ENCODE measurements at places on chromosomes 2 and 18. TPM values are rescaled to one million over a fixed set of nuclear protein-coding genes. Genes with fewer than 3 reads are reported as not detected.

- DNase-seq, result no peak
Observed at GRCh38 chr2:49067971-49068370, 86.3 kb downstream of the FSHR start.

DNA sequence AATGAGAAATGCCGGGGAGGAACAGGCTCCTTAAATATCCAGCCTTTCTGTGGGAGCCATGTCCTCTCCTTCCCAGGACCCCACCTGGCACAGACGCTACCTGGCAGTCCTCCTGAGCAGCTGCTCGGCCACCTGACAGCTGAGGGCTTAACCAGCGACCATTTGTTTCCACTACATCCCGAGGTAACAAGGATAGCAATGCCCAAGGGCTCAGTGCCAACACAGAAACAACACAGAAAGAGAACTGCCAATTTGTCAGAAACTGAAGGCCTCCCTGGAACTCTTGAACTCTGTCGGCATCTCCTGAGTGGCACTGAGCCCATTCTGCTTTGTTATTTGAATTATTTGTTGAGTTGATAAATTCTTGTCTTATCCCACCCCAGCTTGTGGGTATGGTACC lies 122.2 kb upstream of the ARHGAP28 start:
- DNase-seq, result no peak

GRCh38 chr2:66456183-66457041 lies 21.5 kb downstream of the MEIS1 start:
- DNase-seq, result no peak

DNA sequence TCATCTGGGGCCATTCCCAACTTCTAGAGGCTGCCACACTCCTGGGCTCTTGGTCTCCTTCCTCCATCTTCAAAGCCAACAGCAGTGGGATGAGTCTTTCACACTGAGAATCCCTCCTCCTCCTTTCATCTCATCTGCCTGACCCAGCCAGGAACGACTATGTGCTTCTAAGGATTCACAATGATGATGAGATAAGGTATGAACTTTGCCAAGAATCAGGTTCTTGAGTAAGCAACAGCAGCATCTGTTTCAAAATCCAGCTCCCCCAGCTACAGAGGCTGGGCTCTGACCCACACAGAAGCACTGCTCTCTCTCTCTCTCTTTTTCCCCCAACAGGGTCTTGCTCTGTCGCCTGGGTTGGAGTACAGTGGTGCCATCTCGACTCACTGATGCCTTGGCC lies 46.4 kb downstream of the TIMM21 start:
- no peak for DNase-seq

GRCh38 chr18:9705183-9705829 lies 2.8 kb upstream of the RAB31 start:
- no peak for DNase-seq

DNA sequence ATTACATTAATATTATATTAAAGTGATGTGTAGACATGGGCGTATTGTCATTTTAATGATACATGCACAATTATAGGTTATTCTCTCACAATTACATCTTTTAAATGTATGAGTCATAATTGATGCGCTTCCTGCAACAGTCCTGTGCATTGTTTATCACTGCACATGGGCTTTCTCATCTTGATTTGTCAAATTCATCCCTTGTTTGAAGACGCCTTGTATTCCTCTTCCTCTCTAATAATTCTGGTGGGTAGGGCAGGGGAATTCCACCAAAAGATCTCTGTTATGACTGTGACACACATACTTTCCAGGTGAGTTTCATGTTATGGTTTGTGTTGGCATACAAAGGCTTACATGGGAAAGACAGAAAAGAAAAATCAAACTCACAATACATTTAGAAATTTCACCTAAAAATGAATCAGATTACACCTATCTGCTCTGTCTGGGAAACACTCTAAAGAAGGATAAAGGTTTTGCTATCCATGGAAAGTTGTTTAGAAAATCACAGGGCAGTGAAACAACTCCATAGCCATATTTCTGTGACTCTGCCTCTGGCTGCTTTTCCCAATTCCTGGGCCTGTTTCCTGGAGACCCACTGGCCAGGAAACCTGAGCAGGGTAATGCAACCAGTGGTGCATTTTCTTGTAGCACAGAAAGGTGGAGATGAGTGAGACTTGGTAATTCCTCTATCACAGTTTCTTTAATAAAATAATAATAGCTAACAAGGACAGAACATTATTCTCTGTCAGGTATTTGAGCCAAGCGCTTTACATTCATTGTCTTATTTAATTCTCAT lies 13.2 kb downstream of the SLC9A2 start:
- DNase-seq, result no peak

GRCh38 chr18:44732599-44732998 lies 51.9 kb downstream of the SETBP1 start:
- no peak for DNase-seq

Gene EFEMP1
- total RNA-seq, result 16.2 TPM

Gene SCN7A
- 6.7 TPM for total RNA-seq

Gene GKN1
- not detected for total RNA-seq

DNA sequence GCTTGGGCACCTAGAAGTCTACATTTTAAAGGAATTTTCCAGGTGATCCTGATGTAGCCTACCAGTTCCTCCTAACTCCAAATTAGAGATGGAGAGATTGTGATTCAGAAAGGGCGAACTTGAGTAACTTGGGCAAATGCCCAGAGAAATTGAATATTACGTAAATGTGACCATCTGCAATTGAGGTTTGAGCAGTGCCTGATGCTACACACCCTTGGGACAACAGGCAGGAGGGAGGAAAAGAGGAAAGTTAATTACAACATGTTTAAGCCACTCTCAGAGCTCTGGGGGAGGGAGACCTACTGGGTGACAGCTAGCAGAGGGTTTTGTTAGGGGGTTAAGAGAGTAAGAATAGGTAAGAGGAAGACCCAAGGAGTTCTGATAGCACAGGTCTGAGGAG lies 208.9 kb downstream of the LPIN1 start:
- DNase-seq, result no peak

DNA sequence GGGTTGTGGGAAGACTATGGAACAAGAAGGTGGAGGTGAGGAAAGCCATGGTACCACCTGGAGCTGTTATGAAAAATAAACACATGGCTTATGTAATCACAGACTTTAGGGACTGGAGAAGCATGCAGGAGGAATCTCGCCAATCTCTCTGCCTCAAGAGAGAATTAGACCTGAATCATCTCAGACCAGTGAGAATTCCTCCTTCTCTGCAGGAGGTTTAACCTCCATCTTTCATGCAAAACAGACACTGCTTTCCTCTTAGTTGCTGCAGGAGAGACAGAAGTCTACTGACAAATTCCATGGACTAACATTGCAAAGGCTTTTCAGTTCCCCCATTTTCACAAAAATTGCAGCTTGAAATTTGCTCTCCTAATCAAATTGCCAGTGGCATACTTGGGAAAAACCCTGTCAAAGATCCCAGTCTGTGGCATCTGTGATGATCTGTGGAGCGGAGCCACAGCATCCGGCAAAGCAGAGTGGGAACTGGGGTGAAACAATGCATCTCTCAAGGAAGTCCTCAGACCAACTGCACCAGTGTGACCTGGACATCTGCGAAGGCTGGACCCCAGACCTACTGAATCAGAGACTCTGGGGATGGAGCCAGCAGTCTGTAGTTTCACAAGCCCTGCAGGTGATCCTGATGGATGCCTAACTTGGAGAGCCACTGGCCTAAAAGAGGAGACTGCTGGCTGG lies 28.6 kb upstream of the NCKAP5 start:
- no peak for DNase-seq

- peak; percentile 21 for DNase-seq
Observed at GRCh38 chr18:34223164-34223892, 1.4 kb downstream of the NOL4 start.

GRCh38 chr2:186950694-186951093 lies 101.7 kb upstream of the ZSWIM2 start:
- DNase-seq, result no peak

Gene ANKRD53
- total RNA-seq, result not detected

GRCh38 chr2:10493634-10494281 lies 45.6 kb upstream of the ODC1 start:
- peak; percentile 67 for DNase-seq

DNA sequence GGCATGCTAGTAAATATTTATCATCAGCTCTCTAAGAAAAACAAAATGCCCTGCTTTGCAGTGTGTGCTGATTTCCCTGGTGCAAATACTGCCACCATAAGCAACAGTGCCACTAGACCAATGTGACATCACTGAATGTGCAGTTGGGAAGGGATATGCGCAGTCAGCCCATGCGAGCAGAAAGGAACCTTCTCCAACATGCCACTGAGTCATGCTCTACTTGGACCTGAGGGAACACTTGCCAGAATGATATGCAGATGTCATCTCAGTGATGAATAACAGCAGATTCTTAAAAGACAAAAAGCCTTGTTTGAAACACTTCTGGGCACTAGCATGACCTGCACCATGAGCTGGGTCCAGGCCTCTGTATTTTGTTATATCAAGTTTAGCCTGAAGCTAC lies 55.3 kb upstream of the REL start:
- no peak for DNase-seq

GRCh38 chr2:238900511-238900910 lies 52.6 kb downstream of the TWIST2 start:
- no peak for DNase-seq

GRCh38 chr2:31433541-31433940 lies 19.0 kb upstream of the XDH start:
- DNase-seq, result no peak

- no peak for DNase-seq
Observed at GRCh38 chr2:74696829-74697228, 42.8 kb downstream of the SEMA4F start.

- no peak for DNase-seq
Observed at GRCh38 chr2:189138800-189139199, 40.8 kb downstream of the COL5A2 start.

- no peak for DNase-seq
Observed at GRCh38 chr18:61784834-61785233, 108.0 kb downstream of the RNF152 start.

- DNase-seq, result no peak
Observed at GRCh38 chr2:1647417-1648240, 96.7 kb downstream of the PXDN start.

Gene HRH4
- total RNA-seq, result 0.11 TPM

DNA sequence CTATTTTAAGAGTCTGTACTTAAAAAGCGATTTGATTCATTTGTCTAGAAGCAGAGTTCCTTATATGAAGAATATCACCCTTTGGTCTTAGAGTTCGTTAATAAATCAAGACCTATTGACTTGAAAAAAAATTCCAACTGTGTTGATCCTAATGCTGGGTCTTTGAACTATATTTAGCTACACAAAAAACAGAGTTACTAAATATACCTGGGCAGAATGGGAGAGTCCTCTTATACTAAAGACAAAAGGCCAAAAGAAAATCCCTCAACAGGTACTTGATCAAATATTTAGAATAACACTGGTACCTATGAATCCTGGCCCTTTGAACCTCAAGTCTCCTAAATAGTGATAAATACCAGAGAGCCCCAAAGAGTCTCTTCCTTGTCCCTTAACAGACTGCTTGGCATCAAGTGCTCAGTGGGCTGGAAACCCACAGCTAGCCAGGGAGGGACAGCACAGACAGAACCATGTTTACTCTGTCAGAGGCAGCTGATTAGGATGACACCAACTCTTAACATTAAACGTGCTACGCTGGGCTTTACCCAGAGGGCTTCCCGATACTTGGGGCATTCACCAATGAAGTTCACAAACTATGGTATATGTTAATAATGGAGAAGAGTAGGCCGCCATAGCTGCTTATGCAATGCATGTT lies 95.1 kb downstream of the FIGN start:
- DNase-seq, result no peak

- no peak for DNase-seq
Observed at GRCh38 chr2:216603010-216603883, 30.0 kb upstream of the IGFBP2 start.

Gene ALPP
- 0.11 TPM for total RNA-seq

Gene ZBTB7C
- total RNA-seq, result 25.1 TPM

Gene POMC
- total RNA-seq, result 0.53 TPM

GRCh38 chr18:45890606-45891005 lies 65.1 kb downstream of the SIGLEC15 start:
- no peak for DNase-seq

DNA sequence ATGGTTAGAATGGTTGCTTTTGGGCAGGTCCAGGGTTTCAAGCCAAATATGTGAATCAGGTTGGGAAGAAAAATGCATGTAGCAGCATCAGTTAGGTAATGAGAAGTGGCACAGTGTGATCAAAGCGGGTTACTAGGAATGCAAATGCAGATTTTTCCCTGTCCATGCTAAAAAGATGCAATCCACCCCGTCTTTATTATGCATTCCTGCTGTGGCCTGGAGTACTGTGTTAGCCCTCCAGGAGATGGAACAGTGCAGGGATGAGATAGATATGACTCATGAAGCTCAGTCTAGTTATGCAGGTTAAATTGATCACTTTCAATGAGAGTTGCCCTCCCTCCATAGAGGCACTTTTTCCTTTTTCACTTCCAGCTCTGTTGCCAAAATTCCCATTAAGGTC lies 283.8 kb downstream of the CTNNA2 start:
- DNase-seq, result no peak

GRCh38 chr2:40546439-40547191 lies 94.7 kb upstream of the SLC8A1 start:
- DNase-seq, result no peak

DNA sequence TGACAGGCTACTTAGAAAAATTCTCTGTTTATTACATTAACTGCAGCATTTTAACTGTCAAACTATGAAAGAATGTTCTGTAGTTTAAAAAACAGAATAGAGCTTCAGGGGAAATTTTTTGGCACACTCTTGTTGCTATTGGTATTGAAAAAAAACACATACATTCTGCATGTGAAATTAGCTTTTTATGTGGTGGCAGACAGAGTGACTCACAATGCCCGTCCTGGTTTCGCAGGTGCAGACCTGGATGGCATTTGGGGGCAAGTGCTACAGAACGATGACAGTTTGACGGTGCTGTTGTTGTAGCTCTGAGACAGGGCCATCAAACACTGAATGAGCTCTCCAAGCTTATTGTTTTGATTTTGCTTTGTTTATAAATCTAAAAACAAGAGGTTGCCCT lies 105.0 kb upstream of the MAP3K20 start:
- DNase-seq, result no peak

Gene PDE1A
- total RNA-seq, result 1.7 TPM

DNA sequence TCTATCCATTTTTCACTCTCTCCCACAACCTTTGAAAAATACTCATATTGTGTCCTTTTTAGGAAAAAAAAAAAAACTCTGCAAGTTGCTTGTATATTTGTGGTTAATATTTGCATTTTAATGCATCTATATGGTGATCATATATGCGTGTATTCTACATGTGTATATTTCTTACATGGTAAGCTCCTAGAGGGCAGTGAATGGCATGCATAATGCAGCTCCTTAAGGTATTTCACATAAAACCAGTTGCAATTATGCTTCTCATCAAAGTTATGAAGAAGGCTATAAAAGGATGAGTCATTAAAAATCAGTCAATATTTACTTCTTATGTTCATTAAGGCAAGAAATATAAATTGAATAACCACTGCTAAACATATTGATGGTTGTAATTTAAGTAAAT lies 100.8 kb downstream of the LRP1B start:
- DNase-seq, result no peak

Data from colonic mucosa (tissue), 4 donors.